Endothelial cell (in vitro differentiated cells): ENCODE measurements at places on chromosomes 3 and 15. TPM values are rescaled to one million over a fixed set of nuclear protein-coding genes. Genes with fewer than 3 reads are reported as not detected.

- no peak for DNase-seq
Observed at GRCh38 chr3:166270429-166270828, 433.2 kb upstream of the BCHE start.

DNA sequence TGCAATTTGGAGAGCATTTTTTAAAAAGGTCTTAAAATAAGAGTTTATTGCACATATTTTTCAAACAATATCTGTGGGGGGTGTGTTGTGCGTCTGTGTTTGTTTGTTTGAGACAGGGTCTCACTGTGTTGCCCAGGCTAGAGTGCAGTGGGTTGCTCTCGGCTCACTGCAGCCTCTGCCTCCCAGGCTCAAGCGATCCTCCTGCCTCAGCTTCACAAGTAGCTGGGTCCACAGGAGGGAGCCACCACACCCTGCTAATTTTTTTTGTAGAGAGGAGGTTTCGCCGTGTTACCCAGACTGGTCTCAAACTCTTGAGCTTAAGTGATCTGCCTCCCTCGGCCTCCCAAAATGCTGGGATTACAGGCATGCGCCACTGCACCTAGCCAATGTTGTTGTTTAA, 2.7 kb downstream of the MLF1 start:
- DNase-seq: no peak

DNA sequence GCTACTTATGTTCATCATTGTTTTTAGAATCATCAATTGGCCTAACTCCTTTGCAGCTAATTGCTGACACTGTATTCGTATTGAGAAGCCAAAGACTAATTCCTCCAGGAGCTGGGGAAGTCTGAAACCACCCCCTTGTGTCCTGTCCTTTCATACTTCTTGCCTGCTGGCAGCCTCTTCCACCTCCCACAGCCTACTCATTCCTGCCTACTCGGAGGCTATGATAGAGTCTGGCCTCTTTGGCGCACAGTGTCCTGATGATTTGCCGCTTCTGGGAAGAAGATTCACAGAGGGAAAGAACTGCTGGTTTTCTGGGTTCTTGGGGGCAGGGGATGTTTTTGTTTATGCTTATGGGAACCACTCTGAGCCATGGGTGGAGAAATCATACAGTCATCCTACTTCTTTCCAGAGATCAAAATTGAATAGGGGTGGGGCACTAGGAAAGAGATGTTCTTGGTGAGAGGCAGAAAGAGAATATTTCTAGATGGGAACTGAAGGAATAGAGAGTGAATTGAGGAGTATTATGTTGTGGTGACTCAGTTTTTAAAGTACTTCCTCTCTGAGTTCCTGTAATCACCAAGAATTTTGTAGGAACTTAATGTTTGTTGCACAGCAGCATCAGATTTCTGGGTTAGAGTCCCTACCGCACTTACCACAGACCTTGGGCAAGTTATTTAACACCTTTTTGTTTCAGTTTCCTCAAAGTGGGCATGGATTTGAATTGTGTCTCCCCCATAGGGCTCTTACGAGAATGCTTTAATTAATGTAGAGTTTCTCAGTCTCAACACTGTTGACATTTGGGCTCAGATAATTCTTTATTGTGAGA, 22.1 kb upstream of the SCAANT1 start:
- DNase-seq: peak; percentile 9

- no peak for DNase-seq
Observed at GRCh38 chr3:37387462-37387861, 213.1 kb upstream of the LRRFIP2 start.

- DNase-seq: peak; percentile 50
Observed at GRCh38 chr15:85793641-85794597, 806 bp downstream of the KLHL25 start.

GRCh38 chr3:16511681-16512434, 1.6 kb downstream of the RFTN1 start:
- no peak for DNase-seq

DNA sequence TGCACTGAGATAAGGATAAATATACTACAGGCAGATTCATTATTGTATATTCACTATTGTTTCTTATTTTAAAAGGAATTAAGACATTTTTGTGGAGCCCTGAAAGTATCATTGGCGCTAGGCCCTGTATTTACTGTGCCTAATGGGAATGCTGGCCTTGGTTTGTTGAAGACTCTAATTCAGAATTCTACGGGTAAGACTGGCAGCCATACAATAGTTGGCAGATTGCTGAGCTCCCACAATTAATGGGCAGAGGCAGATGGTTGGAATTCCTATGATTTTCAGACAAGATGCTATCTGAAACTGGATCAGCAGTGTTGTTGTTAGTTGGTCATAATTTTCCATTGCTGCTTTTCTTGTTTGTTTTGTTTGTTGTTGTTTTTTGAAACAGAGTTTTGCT, 14.7 kb downstream of the PGBD4 start:
- DNase-seq: no peak

GRCh38 chr3:4708230-4708629, 215.1 kb downstream of the ITPR1 start:
- no peak for DNase-seq

The MKRN2OS gene
- not detected for total RNA-seq

The ZPLD1 gene
- not detected for total RNA-seq

The CCR5 gene
- not detected for total RNA-seq

The CORO2B gene
- 71.7 TPM for total RNA-seq

The TRIP4 gene
- 46.1 TPM for total RNA-seq

The CKMT1A gene
- 9.4 TPM for total RNA-seq
